ENCODE measurements at places on chromosomes 3 and 15.

GRCh38 chr15:95210436-95210981 is 979.1 kb downstream of the MCTP2 start:
- no peak for DNase-seq

DNA sequence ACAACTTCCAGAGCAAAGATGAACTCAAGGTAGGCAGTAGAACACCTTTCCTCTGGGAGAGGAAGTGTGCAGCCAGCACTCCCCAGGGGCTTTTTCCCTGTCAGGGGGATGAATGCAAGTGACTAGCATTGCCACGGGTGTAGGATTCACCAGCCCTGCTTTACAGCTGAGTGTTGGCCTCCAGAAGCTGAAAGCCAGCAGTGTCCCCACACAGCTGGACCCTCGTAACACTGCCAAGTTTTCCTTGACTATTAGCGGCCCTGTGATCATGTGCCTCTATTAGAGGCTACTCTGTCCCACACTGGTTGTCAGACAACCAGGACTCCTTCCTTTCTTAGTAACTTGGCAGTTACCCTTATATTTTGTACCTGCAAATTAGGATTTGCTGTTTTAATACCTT is 104.9 kb upstream of the MANF start:
- DNase-seq = no peak

GRCh38 chr15:25624504-25625177 is 185.8 kb upstream of the UBE3A start:
- no peak for DNase-seq

DNA sequence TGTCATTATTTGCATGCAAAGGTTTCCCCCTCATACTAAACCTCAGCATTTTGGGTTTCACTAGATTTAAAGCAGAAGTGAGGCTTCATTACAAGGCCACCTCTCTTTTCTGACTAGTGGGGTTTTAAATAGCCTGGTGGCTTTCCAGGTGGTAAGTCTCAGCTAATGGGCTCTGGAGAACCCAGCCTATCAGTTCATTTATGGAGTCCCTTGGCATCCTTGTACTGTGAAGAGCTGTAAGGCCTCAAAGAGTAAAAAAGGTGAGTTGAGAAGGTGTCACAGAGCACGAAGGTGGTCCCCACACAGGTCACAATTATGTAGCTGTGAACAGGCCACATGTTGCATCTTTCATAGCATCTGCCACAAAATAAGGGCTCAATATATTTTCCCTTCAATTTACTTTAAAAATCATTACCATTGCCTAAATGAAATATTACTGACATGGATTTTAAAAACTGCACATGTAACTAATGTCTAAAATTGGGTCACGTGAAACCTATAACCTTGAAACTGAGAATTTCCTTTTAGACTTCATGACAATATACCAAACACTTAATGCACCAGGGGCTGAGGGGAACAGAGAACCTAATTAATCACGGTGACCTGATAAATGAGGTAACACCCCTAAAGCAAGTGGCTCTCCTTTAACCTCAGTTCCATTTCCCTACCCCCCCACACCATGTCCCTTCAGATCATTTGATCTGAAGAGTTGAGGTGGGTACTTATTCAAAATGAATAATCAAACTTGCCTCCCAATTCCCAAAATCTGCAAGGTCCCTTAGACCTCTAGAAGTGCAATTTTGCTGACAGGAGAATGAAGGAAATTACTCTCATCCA is 1.3 kb downstream of the NGLY1 start:
- no peak for DNase-seq

GRCh38 chr3:73036694-73037591 is 24.5 kb upstream of the EBLN2 start:
- no peak for DNase-seq

- DNase-seq = peak; percentile 17
These were observed 748 bp downstream of the MRPS25 start for GRCh38 chr3:15064299-15064834.

GRCh38 chr3:98745718-98746117 is 17.4 kb upstream of the ST3GAL6 start:
- DNase-seq = no peak

DNA sequence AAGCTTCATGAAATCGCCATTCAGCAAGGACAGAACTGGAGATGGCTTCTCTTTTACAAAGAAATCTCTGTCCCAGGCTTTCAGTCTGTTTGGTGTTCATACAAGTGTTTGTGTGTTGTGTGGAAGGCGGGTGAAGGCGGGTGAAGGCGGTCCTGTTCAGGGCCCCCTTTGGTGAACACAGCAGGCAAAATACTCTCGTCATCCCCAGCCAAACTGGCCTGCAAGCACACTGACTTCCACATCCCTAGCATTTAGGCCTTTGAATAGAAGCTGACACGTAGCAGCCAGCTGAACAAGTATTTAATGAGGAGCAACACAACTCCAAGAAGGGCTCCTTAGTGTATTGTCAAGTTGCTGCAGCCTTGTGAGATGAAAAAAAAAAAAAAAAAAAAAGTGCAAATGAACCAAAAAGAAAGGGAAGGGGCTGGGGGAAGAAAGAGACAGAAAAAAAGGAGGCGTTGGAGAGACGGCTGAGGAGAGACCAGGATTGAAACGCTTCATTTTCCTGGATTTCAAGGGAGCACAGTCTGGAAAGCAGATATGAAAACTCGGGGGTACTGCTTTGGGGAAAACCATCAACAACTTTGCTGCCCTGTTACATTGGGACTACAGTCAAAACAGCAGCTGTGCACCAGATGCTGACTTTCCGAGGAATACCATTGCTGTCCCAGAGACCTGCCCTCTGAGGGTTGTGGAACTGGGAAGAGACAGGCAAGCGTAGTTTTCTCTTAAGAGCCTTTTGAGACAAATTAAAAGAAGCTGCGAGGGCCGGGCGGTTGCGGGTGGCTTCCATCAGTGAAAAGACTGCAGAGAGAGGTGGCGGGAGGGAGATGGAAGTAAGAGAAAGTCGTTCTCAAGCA is 74.6 kb downstream of the TGFBR2 start:
- peak; percentile 51 for DNase-seq

- DNase-seq = no peak
These were observed 6.9 kb upstream of the TOPAZ1 start for GRCh38 chr3:44234648-44235268.

GRCh38 chr15:101136381-101137268 is 115.2 kb downstream of the CHSY1 start:
- no peak for DNase-seq

- DNase-seq = no peak
These were observed 7.1 kb upstream of the LARS2 start for GRCh38 chr3:45381168-45381852.

DNA sequence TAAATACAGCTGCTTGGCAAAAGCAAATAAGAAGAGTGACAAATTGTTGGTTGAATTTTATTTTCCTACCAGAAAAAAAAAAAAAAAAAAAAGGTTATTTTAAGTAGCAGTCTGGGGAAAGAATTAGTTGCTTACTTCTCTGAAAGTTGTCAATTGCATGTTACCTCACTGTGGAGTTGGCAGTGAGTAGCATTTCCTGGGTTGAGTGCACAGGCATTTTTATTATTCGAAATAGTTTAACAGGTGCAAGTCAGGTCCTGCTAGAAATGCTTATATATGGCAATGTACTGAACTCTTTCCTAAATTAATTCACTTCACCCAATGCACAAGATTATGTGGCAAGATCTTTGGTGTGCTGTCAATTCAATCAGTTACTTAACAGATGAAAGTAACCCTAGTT is 680.6 kb downstream of the EPHA3 start:
- DNase-seq = no peak

DNA sequence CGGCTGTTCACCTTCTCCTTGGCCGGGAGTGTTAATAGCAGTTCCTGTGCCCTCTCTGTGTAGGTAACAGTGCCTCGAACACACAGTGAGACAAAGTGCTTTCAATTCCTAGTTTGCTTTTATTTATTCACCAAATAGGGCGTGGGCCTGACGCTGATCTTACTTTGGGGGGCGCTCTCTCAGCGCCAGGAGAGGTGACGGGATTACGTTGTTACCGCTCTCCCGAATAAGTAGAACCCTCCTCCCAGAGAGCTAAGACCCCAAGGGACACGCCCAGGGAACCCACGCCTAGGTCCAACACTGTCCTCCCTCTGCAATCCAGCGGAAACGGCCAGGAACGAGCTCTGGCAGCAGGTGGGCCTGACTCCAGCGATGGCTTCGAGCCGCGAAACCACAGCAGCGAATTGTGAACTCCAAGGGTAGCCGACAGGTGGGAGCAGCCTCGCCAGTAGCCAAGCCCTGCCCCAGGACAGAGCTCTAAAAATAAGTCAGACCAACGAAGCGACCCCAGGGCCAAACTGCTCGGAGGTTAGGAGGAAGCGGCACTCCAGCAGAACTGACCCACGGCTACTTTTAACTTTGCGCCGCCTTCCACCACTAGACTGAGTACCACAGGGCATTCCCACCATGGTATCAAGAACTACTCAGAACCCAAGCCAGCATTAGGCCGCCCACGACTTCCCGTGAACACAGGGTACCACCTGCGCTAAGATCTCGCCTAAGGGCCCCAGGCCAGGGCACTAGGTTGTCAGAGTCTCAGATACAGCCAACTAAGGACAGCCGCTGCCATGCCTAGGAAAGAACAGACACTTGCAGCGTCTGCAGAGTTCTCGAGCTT is 1.6 kb upstream of the SIN3A start:
- DNase-seq = peak; percentile 21

DNA sequence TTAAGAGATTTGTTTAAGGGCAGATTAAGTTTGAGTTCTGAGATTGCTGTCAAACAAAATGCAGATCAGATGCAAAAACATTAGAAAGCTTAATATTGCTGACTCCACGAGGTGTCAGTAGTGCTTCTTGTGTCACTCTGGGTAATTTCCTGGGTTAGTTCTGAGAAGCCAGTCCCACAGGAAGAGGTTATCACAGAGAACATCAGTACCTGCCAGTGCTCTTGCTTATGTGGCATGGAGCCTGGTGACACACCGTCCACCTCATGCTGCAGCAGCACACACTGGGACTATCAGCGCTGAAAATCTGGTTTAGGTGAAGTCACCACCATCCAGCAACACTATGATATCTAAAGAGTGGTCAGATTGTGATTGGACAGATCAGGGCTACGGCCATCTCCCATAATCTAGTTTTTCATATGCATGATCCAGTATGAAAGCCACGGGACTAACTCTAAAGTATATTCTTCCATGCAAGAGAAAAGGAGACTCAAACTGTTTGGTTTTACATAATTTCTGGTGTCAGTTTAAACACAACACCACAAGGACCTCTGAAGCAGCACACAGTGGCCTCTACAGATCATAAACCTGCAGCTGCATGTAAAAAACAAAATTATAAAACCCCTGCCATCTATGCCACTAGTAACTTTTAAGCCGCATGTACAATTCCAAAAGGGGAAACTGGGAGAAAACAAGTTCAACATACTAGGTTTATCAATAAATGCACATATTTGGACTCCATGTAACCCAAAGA is 36.1 kb upstream of the MYO5C start:
- DNase-seq = no peak

- no peak for DNase-seq
These were observed at the start of gene GPR27 for GRCh38 chr3:71753701-71754609. Gene GPR27 (plus strand): TSS chr3:71753855. CDS start chr3:71754050, 195 bp downstream.

GRCh38 chr15:29885183-29885582 is 62.9 kb upstream of the TJP1 start:
- no peak for DNase-seq

DNA sequence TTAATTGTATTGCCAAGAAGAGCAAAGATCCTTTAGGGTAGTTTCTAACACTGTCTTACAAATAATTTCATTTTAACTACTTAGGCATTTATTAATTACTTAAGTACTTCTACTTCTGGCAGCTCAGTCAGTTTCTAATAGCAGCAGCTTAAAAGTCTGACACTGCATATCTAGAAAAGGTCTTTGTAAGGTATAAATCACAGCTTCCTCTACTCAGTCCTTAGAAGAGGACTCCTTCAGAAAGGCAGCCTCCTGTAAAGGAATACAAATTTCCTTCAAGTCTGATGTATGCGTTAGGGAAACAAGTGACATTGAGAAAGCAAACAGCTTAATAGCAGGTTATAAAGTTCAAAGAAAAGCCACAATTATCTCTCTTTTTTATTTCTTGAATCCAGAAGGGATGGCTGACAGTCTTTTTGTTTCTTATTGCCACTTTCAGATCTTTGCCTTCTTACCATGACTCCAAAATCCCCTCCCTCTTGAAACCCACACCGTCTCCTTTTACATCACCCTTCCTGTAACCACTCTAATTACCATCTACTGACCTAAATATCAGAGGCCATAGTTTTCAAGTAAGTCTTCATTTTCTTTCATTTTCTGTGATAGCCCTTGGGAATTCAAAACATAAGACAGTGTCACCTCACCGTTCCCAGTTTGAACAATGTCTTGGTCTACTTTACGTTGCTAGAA is 109.5 kb downstream of the CGGBP1 start:
- no peak for DNase-seq

GRCh38 chr3:64501298-64501906 is 186.4 kb downstream of the ADAMTS9 start:
- DNase-seq = no peak

GRCh38 chr15:50458348-50459112 is 34.3 kb downstream of the USP8 start:
- DNase-seq = no peak

- no peak for DNase-seq
These were observed 29.2 kb upstream of the MUC13 start for GRCh38 chr3:124963755-124964154.

- DNase-seq = no peak
These were observed 95.0 kb upstream of the SNRPA1 start for GRCh38 chr15:101390060-101390459.

GRCh38 chr15:48861813-48862431 is 16.0 kb upstream of the EID1 start:
- no peak for DNase-seq

- no peak for DNase-seq
These were observed 7.4 kb upstream of the ZNF589 start for GRCh38 chr3:48233542-48233941.

GRCh38 chr3:101814835-101815234 is 34.5 kb upstream of the NFKBIZ start:
- no peak for DNase-seq

DNA sequence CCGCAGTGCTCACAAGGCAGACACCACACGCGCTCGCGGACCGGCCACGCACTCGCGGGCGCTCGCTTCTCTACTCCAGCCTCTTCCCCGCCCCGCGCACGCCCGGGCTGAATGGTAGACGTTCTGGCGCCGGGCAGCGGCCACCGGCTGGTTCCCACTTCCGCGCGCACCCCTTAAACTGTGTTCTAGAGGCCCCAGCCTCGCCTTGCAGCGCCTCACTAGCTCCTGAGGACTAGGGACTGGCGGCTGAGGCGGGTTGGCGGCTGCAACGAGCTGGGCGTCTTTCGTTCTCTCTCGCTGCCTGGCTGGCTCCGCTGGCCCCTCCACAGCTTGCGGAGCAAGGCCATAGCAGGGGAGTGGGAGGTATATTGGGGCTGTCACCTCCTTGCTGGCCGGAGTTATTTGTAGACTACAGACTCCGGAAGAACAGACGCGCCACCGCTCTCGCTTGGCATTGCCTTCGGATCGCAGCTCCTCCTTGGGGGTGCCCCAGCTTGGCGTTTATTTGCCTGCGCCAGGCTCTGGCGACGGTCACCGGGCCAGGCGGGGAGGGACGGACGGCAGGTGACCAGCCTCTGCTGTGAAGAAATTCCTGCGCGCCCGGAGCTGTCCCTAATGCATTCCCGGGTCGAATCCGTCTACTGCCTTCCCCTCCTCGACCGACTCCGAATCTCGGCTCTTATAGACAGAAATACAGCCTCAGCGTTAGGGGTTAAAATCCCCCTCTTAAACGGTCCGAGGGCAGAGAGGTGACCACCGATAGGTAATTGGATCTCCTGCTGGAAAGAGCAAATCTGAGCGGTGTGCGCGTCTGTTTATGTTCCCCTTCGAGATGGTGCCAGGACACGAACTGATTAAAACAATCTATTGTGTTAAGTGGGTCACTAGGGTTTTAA is 1.3 kb downstream of the GREM1 start:
- DNase-seq = no peak
